Activated naive CD4-positive, alpha-beta T cell (primary cell): ENCODE measurements at places on chromosomes 6 and 20.

- no peak for DNase-seq
Measured at GRCh38 chr6:48835421-48835958, 627.6 kb downstream of the MMUT start.

GRCh38 chr6:42970871-42971612 lies 7.9 kb downstream of the PEX6 start:
- no peak for DNase-seq

GRCh38 chr20:9137001-9137400 lies 68.1 kb downstream of the PLCB4 start:
- no peak for DNase-seq

DNA sequence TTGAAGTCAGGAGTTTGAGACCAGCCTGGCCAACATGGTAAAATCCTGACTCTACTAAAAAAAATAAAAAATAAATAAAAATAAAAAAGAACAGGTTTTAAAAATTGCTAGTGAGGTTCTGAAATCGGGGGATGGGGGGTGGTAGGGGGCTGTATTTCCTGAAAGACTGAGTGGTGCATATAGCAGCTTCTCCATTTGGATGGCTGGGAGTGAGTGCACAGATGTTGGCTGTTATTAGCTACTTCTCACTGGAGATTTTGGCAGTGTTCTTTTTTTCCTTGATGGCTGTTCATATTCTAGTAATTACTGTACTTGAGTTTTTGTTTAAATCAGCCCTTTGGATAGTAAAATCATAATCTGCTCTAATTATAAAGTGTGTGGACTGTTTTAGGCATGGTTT lies 79.8 kb downstream of the RTN4IP1 start:
- no peak for DNase-seq

- no peak for DNase-seq
Measured at GRCh38 chr20:50526403-50526989, 16.3 kb downstream of the PTPN1 start.

DNA sequence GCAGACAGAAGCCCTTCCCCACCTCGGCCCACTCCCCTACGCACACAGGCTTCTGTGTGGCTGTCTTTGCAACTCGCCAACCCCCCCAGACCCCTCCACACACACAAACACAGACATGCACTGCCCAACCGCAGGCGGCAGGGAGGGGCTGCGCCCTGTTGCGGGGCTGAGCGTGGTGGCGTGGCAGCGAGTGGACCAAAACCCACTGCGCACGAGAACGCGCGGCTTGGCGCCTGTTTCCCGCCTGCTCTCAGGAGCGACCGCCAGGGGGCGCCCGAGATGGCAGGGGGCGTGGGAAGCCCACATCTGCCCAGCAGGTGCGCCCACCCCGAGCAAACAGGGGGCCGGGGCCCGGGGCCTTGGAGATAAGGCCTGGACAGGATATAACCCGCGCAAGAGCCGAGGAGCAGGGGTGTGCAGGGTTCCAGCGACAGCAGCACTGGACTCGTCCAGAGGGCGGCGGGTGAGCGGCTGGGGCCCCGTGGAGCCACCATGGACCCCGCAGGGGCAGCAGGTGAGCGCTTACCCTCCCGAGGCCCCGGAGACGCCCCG lies at the start of gene RBPJL:
Gene RBPJL, plus strand, starts transcription at position 410 of the 552 bp plus-strand sequence. Its CDS starts 83 bp downstream, at position 493.
- no peak for DNase-seq

DNA sequence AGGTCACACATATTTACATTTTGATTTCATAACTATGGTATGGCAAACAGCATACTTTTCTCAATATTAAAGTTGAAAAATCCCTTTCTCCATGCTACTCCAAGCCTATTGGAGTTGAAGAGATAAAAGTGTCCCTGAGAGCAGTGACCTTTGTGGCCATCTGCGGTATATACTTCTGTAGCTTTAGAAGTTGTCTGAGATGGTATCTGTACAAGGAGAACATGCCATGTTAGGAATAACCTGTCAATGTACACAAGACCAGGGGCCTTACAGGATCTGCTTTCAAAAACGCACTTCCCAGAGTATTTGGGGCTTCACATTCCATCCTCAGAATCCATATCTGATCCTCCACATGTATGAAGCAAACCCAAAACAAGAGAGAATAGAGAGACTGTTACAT lies 226.7 kb downstream of the MEI4 start:
- no peak for DNase-seq

GRCh38 chr20:9608639-9609340 lies 94.4 kb downstream of the LAMP5 start:
- DNase-seq, result no peak

- DNase-seq, result no peak
Measured at GRCh38 chr20:41143354-41143753, 6.0 kb downstream of the PLCG1 start.

DNA sequence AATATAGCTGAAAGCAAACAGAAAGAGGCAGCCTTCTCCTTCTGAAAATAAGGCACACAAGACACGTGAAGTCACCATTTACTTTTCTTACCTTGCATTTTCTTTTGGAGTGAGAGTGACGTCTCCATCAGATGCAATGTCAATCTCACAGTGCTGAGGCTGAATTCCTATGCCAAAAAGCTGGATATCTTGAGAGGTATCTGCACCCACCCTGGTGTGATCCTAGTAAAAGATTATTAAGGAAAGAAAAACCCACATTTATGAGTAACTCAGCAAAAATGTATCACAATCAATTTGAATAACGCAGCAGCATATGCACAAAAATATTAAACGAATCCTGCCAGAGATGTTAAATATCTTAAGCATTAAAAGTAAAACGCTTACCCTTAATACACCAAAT lies 121.4 kb upstream of the NUP153 start:
- no peak for DNase-seq

- DNase-seq, result no peak
Measured at GRCh38 chr6:12935637-12936036, 219.1 kb downstream of the PHACTR1 start.

GRCh38 chr20:9889270-9889981 lies 50.5 kb upstream of the PAK5 start:
- DNase-seq, result no peak

GRCh38 chr6:96227135-96227534 lies 211.4 kb downstream of the FUT9 start:
- DNase-seq, result no peak

DNA sequence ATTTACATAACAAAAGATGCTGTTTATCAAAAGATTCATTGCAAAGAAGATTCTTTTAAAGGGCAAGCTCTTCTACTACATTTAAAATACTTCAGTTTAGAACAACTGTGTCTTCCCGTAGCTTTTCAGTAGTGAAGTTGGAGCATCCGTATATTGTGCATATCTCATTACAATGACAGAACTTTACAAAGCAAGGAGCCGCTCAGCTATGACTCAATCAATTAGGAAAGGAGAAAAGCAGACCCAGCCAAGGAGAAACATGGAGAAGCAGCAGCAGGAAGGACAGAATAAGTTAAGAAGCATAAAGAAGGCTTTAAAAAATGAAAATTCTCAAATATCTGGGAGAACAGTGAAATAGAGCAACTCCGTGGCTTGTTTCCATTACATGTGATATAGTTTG lies 132.6 kb upstream of the SMLR1 start:
- DNase-seq, result no peak

GRCh38 chr20:48521121-48521520 lies 306.7 kb downstream of the PREX1 start:
- DNase-seq, result no peak

- DNase-seq, result no peak
Measured at GRCh38 chr6:131807321-131807643, 538 bp upstream of the ENPP1 start.

DNA sequence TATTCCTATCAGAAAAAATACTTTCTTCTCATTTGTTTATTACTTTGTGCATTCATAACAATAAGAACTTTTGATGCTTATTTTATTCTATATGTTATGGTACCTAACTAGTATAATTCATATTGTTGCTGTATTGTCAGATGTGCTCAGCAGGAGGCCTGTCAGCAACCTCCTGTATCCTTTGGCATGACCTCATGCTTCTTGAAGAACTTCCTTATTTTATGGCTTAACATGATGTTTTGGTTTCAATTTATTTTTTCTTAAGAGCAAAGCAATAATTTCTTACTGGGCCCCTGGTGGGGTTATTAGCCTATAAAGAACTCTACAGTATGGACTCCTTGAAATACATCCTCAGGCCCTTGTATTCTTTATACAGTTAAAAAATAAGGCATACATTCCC lies 17.3 kb downstream of the GGTLC1 start:
- no peak for DNase-seq

- no peak for DNase-seq
Measured at GRCh38 chr6:116369964-116370759, 585 bp upstream of the DSE start.

- no peak for DNase-seq
Measured at GRCh38 chr6:26392932-26393636, 9.0 kb upstream of the BTN3A1 start.

- no peak for DNase-seq
Measured at GRCh38 chr20:859751-860231, 26.3 kb downstream of the FAM110A start.

- DNase-seq, result no peak
Measured at GRCh38 chr6:74256381-74256780, 560.4 kb downstream of the CD109 start.

DNA sequence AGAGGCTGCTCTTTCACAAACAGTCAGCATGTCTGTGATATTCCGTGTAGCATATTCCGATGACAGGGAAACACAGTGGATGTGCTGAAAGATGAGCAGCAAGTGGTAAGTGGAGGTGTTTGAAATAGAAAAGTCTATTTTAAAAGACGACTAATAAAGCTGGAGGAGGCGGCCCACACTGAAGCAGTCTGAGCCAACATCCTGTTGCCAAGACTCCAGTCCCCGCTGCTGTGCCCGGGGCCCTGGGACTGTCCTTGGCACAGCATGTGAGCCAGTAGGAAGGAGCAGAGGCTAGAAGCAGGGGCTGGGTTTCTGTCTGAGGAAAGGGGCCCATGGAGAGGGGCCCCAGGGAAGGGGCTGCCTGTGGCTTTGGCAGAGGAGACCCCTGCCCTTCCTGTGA lies 351.5 kb upstream of the CHD6 start:
- no peak for DNase-seq

DNA sequence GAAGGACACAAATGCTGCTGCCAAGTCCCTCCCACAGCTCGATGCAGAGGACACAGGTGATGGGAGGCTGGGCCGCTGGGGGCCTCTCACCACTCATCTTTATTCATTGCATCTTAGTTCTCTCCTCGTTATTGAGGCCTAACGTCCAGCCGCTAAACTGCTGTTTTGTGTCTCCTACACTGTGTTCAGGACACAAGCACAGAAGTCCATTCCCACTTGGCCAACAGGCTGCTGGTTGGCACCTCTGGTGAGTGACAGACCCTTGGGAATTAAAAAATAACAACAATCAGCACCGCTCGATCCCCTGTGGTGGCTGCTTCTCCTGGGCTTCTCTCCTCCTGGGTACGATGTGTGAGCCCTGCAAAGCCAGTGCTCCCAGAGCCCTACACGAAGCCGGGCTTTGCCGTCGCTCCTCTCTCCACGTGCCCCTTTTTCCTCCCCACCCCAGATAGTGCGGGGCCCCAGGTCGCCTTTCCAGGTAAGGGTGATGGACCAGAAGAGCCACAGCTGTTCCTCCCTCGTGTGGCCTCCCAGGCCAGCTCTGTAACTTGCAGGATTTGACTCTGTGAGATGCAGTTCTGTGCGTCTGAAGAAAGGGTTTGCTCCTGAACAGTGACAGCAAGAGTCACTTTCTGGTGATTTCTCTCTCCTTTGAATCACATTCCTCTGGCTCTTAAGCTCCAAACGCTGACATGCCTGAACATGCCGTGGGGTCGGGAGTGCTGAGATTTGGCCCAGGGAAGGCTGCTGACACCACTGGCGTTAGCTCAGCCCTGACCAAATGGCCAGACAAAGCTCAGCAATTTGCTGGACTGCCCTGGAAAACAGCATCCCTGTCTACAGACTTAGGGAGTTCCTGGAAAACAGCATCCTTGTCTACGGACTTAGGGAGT lies 59.3 kb downstream of the DLL1 start:
- DNase-seq, result no peak

DNA sequence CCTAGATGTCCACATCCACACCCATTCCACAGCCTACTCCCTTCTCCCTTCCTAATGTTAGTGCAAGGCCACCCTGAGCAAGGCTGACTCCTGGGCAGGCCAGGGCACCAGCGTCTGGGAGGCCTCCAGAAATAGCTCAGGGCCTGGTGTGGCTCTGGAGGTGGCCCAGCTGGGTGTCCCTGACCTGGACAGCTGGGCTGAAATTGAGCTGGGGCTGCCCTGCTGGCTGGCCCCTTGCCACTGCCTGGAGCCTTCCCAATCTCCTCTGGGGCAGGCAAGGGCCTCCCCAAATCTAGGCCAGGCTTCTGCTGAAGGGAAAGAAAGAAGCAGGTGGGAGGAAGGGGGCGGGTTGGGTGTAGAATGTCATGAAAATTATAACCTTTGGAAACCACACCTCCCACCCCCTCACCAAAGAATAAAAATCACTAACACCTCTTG lies 2.1 kb downstream of the FAM110A start:
- no peak for DNase-seq

DNA sequence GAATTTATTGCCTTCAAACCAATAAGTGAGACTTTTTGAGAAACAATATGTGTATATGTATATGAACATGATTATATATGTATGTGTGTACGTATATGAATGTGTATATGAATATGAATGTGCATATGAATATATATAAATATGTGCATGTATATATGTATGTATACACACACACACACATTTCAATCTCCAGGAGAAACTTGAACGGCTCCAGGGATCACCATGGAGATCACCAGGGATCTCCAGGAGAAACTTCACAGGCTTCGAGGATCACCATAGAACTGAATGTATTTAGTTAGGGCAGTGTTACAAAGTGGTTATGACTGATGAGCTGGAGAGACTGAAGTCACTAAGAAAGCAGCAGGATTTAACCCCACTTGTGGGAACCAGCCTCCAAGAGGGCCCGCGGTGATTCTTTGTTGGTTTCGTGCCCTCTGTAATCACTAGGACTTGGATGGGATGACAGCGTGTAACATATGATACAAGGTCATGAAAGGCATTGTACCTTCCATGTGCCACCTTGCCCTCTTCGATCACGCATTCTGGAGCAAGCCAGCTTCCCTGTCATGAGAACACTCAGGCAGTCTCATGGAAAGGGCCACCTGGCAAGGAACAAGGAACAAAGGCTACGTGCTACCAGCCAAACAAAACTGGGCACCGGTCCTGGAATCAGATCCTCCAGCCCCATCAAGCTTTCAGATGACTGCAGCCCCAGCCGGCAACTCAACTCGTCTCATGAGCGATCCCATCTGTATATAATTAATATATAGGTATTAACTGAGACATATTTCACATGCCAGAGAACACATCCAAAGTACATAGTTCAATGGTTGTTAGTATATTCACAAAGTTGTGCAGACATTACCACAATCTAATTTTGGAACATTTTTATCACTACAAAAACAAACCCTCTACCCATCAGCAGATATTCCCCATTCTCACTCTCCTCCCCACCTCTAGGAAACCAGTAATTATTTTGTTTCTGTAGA lies 8.6 kb downstream of the FAM50B start:
- no peak for DNase-seq

- no peak for DNase-seq
Measured at GRCh38 chr6:4274382-4275082, 139.2 kb upstream of the ECI2 start.
